Stomach (tissue), 19 donors: ENCODE measurements at places on chromosomes 5 and 9. TPM values are rescaled to one million over a fixed set of nuclear protein-coding genes. Genes with fewer than 3 reads are reported as not detected.

DNA sequence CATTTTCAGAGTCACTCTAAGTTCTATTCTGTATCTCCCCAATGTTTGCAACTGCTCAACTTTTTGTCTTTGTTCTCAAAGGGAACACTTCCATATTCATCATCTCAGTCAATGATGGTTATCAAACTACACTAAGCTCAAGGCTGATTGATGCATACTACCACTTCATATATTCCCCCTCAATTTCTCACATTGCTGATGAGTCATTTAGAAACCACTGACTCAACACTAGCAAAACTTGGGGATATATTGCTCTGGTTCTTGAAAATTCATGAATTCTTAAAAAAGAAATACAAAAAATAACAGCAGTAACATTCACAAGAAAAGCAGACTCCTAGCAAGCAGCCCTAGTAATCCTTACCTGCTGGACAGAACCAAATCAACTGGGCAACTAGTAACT, 52.2 kb downstream of the ABHD17B start:
- no peak for DNase-seq

GRCh38 chr9:1612886-1613285, 402.3 kb upstream of the SMARCA2 start:
- no peak for DNase-seq

DNA sequence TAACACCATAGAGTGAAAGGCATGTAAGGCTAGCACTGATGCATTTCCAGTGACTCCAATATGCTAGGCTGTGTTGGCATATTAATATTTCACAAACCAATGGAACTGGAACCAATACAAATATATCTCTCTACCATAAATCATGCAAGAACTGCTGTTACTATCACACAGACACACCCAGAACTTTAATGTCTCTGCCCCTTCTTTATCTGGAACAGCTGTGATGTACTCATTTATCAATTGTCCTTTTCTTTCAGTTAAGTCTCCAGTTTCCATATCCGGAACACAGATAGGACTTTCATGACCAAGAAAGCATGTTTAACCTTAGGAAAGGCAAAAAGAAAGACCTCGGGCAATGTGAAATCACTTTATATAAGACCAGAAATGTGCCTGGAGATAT, 70.3 kb downstream of the SPTLC1 start:
- DNase-seq, result no peak

- DNase-seq, result no peak
Measured at GRCh38 chr5:56565283-56565615, 250.1 kb upstream of the MAP3K1 start.

The ADGRV1 gene
- total RNA-seq, result 10.3 TPM

DNA sequence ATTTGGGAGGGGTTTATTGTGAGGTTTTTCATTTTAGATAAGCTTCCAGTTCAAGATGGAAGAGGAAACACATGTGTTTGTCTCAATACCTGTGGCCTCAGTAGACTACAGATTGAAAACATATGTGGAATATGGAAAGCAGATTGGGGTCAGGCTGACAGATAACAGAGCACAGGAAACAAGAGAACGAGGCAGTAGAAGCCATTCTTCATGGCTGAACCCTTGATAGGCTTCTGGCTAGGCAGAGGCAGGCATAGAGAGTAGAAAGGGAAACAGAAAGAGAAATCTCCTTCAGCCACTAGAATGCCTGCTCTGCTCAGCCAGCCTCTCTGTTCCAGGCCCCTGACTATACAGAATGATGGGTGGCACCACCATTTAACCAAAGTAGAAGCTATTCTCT, 152.5 kb downstream of the MUSK start:
- no peak for DNase-seq

The FOXD4L6 gene
- not detected for total RNA-seq

GRCh38 chr9:117184173-117184572, 230.7 kb downstream of the ASTN2 start:
- DNase-seq, result no peak

- no peak for DNase-seq
Measured at GRCh38 chr9:14747111-14747510, 24.6 kb upstream of the CER1 start.

The SPATA31E1 gene
- not detected for total RNA-seq

DNA sequence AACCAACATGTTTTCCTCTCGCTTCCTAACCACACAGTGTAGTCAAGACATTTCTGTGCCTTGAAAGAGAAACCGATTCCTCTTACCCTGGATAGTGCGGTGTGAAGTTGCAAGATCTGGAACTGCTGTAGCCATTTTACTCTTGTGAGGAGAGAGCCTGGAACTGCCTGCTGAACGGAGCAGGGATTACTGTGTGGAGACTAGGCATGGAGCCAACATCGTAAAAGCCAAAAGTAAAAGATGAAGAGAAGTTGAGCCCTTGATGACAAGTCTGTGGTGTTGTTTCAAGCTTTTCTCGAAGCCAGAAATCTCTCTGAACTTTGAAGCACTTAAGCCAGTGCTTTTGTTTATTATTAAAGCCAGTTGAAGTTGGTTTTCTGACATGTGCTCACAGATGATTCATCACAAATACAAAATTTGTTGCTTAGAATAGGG, 110.1 kb upstream of the GRIN3A start:
- no peak for DNase-seq

GRCh38 chr9:93207326-93207814, 23.4 kb downstream of the WNK2 start:
- DNase-seq, result no peak

GRCh38 chr5:64295101-64295500, 129.5 kb downstream of the RNF180 start:
- peak; percentile 7 for DNase-seq

GRCh38 chr9:21555911-21556310, 73.8 kb upstream of the IFNE start:
- no peak for DNase-seq

- DNase-seq, result no peak
Measured at GRCh38 chr9:14283276-14283675, 30.7 kb downstream of the NFIB start.

The SLC1A1 gene
- total RNA-seq, result 7.3 TPM

The PCDHGB3 gene
- total RNA-seq, result 3.8 TPM

DNA sequence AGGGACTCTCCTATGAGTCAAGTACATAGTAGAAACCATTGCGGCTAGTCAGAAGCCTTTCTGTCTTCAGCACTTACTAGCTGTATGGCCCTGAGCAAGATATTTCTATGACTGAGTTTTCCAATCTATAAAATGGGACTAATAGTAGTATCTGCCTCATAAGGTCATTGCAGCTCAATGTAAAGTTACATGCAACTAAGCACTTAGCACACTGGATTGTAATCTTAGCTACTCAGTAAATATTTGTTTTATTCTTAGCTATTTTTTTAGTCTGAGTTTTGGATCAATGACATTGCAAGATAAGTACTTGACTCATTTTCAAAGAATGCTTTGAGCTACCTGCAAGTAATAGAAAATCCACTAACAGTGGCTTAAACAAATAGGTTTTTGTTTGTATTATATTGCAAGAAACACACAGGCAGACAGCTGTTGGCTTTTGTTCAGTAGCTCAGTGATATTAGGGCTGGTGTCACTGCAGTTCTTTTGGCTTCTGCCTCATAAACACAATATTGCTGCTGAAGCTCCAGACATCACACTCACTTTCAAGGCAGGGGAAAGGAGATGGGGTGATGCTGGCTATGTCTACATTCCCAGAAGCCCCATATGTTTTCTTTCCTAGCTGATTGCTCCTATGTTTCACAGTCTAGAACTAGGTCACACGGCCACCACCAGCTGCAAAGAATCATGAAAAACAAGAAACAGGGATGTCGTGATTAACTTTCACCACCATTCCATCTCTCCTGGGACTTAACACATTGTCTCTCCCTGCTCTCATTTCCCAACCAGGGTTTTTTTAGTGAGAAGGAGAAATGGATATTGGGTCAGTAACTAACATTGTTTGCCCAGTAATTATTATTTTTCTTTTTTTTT, 26.9 kb upstream of the FAT2 start:
- no peak for DNase-seq

DNA sequence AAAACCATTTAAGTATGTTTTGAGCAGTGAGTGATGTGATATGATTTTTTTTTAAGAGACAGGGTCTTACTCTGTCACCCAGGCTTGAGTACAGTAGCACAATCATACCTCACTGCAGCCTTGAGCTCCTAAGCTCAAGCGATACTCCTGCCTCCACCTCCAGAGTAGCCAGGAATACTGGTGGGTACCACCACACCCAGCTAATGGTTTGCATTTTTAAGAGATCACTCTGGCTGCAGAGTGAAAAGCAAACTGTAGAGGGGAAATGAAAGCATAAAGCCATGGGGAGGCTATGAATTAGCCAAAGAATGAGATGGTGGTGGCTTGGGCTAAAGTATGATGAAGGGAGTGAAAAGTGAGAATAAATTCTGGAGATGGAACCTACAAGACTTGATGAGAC, 199.1 kb downstream of the HINT1 start:
- no peak for DNase-seq

DNA sequence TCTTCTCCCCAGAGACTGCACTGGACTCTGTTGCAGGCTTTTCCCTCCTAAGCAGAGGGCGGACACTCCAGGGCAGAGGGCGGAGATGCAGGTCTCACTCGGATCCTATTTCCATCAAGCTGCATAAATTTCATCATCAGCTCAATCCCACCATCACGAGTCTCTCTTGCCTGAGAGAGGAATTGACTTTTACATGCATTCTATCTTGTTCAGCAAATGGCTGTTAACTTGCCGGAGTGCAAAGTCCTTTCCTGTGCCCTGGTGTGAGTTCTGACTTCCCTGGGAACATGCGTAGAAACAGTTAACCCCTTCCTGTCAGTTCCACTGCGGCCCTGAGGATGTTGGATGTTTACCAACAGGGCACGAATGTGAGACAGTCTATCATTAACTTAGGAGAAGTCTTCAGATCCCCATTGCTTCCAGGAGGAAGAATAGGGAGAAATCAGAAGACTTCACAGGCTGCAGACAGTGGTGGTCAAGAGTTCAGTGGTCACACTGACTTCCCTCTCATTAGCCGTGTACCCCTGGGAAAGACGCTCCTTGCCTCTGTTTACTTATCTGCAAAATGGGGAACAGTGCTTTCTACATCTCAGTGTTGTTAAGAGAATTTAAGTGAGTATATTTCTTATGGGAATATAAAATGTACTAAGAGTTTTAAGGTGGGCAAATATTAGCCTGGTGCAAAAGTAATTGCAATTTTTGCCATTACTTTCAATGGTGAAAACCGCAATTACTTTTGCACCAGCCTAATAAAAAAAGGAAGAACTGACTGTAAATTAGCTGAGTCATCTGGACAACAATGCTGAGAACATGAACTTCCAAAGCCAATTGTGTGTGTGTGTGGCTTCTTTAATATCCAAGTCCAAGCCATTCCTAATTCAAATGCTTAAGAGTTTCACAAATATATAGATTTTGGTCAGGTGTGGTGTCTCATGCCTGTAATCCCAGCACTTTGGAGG, 248.0 kb downstream of the DRD1 start:
- peak; percentile 48 for DNase-seq

The ARHGEF39 gene
- total RNA-seq, result 1.8 TPM

The PTGS1 gene
- 7.5 TPM for total RNA-seq

The CD14 gene
- total RNA-seq, result 8.5 TPM

DNA sequence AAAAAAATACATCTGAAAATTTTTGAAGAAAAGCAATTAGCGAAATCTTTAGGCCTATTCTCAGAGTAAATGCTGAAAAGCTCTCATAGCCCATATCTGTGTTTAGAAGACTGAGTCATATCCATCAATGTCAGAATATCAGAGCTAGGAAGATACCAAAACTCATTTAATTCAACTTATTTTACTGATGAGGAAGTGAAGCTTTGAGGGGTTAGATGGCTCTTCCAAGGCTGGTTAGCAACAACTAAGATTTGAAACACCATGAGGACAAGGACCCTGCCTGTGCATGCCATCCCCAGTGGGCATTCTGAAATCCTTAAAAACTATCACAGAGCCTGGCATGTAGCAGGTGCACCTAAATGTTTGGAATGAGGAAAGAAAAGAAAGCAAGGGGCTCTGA, 2.5 kb downstream of the FREM1 start:
- DNase-seq, result no peak

GRCh38 chr9:114697951-114698351, 16.0 kb upstream of the TEX48 start:
- no peak for DNase-seq

GRCh38 chr9:27601396-27601795, 28.1 kb upstream of the C9orf72 start:
- no peak for DNase-seq

- DNase-seq, result no peak
Measured at GRCh38 chr5:119367502-119368237, 11.9 kb downstream of the TNFAIP8 start.

DNA sequence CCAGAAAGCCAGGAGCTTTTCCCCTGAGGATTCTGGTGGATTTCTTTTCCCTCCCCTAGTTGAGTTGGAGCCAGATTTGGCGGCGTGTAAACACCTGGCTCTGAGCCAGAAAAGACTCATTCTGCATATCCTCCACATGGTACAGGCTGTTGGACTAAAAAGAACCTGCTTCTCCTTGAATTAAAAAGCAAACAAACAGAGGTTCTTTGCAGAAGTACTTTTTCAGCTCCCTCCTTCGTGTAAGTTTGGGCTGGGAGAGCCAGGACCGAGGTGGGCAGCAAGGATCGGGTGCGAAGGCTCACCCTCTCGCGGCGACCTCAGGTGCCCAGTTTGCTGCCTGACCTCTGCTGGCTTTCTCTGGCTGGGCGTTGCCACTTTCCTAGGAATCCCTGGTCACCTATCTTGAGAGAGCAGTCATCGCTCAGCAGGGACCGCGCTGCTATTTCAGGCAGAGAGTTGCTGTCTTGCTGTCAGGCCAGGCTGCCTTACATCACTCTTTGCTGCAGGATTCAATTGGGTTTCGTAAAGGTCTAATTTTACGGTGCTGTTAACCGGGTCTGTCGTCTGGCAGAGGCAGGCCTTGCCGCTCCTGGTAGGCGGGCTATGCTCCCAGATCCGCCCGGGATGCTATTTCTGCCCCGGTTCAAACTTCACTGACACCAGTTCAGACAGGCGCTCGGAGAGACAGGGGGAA, 3.2 kb downstream of the PAPPA start:
- peak; percentile 83 for DNase-seq

The SLC9A3 gene
- total RNA-seq, result 7.8 TPM

DNA sequence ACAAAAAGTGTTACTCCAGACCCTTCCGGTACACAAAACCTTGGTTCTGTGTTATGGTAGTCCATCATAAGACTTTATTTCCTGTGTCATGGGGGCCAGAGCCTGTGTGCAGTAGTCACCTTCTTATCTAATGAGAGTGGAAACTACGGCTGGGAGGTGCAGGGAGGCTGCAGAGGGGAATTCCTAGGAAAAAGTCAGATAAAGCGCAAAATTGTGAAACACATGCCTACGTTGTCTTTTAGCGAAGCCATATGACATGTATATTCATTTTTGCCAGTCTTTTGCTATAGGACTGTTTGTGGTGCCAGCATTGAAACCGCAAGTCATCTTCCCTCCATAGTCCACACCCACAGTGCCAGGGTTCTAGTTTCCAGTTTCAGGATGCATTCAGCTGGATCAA, 80.7 kb downstream of the PPARGC1B start:
- DNase-seq, result no peak

The CER1 gene
- total RNA-seq, result not detected

The FGF18 gene
- total RNA-seq, result 7.1 TPM

The ITK gene
- not detected for total RNA-seq

GRCh38 chr5:103283120-103283519, 24.6 kb downstream of the MACIR start:
- DNase-seq, result no peak
